ENCODE measurements at places on chromosomes 11 and 22.
A peak's percentile ranks its signal among the peaks of the same experiment; 100 is the strongest.

DNA sequence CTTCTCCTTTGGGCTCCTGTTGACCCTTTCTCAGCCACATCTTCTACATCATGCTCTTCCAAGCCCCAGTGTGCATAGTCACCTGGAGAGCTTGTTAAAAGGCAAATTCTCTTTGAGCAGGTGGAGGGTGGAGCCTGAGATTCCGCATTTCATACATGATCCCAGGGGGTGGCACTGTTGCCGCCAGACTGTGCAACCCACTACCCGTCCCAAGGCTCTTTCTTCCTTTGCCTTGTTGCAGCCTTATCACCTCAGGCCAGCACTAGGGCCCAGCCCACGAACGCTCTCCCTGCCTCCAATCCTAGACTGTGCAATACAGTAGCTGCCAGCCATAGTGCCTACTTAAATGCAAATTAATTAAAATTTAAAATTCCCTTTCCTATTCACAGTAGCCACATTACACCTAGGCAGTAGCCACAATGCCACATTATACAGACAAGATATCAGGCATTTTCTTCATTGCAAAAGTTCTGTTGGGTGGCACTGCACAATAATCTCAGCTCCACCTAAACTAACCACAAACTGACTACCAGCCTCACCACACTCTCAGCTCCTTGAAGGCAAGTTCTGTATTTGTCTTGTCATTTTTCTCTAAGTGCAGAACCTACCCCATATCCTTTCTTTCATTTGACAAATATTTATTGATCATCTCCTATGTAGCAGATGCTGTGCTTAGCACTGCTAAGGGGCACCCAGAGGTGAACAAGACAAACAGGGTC, 4.6 kb upstream of the KCNJ5 start:
- DNase-seq: no peak

DNA sequence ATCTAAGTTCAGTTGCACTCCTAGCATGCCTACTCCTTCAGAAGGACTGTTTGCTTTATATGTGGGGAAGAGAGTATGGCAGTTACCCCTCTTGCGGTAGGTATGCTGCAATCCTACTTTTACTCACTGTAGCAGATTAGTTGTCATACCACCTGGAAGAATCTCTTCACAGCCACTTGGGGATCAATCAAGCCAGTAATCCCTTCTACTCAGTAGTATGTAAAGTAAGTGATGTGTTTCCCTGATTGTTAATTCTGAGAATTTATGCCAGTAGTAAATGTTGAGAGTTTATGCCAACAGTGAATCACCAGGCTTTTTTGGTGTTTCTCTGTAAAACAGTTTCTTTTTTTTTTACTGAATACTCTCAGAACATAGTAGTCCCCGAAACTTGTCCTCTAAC, 34.4 kb downstream of the PRMT3 start:
- DNase-seq: no peak

DNA sequence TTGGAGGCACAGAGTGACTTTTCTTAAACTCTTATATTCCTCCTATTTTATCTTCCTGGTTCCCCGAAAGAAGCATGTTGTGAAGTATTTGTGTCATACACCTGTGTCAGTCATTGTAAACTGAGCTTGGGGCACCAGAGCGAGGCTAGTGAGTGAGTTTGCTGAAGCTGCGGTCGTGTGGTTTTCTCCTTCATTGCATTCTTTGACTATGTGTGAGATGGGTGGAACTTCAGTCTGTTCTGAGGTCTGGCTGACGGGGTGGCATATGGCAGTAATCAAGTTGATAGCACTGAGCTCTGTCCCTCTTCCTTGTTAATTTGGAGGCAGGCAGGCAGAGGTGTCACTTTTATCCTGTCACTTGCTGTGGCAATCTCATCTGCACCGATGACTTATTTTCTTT, 4.2 kb downstream of the VPS26B start:
- no peak for DNase-seq

DNA sequence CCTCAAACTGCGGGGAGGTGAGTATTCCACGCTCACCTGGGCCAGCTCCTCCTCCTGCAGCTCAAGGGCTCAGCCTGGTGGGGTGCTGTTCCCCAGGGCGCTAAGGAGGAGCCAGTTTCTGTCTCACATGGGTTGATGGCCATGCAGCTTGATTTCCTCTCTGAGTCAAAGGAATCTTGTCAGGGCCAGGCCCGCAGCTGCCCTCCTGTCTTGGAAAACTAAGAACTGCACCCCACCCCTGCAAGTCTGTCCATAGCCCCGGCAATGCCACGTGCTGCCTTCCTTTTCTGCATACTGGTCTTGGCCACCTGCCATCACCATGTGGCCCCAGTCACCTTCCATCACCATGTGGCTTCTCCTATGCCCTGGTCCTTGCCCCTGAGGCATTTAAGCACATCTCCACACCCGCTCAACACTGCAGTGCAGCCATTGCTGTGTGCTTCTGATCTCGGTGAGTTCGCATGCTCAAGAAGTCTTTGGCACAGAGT, 35.2 kb upstream of the CLDN5 start:
- DNase-seq: no peak

GRCh38 chr22:43883012-43883661, 8.7 kb downstream of the PNPLA5 start:
- DNase-seq: no peak

DNA sequence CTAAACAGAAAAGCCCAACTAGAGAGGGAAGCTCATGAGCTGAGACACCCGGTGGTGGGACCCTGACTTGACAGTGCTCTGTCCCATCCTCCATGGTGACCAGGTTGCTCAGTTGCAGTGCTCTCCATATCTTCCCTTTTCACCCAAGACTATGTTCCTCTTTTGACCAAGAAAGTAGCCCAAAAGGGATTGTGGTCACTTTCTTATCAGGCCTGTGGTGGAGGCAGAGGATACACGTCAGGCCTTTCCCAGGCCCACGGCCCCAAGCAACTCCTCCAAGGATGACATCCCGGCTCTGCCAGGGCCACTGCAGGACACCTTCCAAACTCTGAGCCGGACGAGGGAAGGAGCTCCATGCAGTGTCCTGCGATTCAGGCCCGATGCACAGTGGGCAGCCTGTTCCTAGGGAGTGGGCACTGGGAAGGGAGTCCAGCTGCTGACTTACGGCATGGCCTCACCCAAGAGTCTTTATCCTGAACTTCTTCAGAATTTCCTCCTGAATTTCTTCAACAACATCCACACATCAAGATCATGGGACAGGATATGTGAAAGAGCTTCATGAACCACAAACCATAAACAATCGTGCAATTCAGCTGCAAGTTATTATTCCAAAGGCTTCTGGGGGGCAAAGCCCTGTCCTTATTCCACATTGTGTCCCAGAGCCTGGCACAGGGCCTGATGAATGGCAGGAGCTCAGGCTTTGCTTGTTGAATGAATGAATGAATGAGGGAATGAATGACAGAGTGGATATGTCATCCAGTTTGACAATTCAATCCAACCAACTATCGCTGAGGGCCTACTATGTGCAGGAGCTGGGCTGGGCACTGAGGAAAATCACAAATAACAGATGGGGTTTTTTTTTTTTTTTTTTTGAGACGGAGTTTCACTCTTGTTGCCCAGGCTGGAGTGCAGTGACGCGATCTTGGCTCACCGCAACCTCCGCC, 36.0 kb upstream of the MYH9 start:
- DNase-seq: no peak

DNA sequence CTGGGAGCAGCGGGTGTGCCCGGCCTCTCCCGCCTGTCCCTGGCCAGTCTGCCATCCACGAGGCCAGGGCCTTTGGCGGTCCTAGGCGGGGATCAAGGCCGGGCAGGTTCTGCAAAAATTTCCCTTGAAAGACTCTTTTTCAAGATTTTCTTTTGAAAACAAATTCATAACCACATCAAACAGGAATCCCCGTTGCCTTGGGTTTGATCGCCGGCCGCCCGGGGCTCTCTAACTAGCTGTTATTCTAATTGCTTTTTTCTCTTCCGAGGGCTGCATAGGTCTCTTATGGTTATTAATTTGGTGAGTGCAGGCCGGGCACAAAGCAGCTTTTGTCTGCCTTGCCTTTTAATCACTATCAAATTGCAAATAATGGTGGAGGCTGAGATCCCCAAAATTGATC, 42.0 kb downstream of the CDKN1C start:
- no peak for DNase-seq

- no peak for DNase-seq
Measured at GRCh38 chr11:5269715-5270147, at the start of gene HBE1. TSS of gene HBE1 (minus strand) at chr11:5269945. CDS start at chr11:5269890, 55 bp downstream.

DNA sequence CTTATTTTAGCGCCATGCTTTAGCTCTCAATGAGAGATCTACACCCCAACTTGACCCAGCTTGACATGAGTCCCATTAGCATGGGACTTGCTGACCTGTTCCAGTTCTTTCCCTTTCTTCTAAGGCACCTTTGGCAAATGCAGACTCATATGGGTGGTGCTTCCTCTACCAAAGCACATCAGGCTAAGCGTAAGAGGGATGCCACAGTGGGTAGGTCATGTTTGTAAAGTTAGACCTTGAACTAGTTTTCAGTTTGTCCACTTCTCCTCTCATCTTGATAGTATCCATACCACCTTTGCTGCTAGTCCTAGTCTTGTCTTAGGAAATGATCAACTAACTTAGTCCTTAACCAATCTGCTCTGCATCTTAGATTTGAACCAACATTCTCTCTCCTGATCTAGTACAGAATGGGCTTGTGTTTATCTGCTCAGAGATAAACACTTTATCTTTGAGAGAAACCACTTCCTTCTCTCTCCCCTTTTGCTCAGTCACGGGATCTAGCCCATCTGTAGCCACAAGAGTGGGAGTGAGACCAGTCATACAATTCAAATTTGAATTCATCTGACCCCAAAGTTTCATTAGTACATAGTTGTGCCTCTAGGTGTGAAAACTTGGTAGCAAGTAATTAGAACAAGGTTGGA, 72.1 kb upstream of the CD44 start:
- DNase-seq: no peak

DNA sequence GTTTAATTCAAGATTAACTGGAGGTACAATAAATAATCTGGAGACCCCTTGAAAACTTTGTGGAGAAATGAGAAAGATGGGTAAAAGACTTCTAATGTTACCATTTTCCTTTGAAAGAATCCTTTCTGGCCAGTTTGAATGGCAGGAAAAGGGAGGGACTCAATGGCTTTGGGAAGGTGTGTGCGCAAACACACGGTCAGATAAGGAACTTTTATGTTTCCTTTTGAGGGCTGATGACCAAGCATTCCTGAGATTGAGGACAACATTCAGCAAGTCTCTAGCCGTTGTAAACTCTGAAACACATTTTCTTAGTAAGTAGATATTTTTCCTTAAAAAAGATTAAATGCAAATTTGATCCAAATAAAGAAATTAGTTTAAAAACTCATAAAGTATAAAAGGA, 909.7 kb upstream of the TENM4 start:
- no peak for DNase-seq

DNA sequence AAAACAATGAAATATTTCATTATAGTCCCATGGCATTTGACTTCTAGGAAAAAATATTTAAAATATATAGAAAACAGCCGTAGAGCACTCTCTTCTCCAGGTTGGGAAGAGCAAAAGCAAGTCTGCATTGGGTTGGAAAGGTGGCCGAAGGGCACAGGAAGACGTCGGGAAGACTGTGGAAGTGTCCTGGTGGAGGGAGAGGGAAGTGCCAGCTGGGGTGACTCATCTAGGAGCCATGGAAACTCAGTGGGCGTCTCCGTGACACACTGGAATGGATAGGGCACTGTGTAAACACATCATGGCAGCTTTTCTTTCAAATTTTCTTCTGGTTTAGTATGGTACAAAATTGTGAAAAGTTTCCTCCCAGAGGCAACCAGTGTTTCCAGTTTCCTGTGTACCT, 12.7 kb downstream of the GTPBP1 start:
- peak; percentile 85 for DNase-seq

GRCh38 chr22:17131686-17132085, 10.5 kb upstream of the TMEM121B start:
- DNase-seq: no peak

DNA sequence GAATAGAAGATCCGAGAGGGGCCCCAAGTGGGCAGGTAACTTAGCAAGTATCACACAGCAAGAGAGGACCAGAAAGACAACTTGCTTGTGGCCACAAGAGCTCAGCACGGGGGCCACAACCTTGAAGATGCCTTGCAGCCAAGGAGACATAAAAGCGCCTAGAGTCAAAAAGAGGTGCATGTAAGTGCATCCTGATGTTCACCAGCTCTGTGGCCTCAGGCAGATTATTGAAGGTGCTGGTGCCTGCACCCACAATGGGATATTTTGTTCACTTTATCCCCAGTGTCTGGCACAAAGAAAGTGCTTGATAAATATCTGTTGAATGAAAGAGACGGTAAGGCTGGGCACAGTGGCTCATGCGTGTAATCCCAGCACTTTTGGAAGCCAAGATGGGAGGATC, 106.0 kb upstream of the ASPHD2 start:
- no peak for DNase-seq

DNA sequence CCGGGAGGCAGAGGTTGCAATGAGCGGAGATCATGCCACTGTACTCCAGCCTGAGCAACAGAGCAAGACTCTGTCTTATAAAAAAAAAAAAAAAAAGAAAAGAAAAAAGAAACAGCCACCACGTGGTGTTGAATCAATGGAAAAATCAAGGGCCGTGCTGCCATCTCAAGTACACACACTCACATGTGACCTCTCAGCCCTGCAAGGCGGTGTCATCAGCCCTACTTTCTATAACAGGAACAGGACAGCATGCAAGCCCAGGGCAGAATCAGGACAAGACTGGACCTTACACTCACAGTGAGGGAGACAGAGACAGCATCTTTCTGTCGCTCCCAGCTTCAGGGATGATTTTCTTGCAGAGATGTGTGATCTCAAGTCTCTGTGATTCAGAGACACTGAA, 179.6 kb downstream of the MPPED1 start:
- DNase-seq: no peak

- DNase-seq: peak; percentile 55
Measured at GRCh38 chr11:1741741-1742140, 8.7 kb downstream of the IFITM10 start.

- no peak for DNase-seq
Measured at GRCh38 chr11:117884994-117885393, 8.5 kb upstream of the FXYD6 start.

GRCh38 chr11:126468102-126468521, 112.6 kb downstream of the ST3GAL4 start:
- DNase-seq: peak; percentile 36

DNA sequence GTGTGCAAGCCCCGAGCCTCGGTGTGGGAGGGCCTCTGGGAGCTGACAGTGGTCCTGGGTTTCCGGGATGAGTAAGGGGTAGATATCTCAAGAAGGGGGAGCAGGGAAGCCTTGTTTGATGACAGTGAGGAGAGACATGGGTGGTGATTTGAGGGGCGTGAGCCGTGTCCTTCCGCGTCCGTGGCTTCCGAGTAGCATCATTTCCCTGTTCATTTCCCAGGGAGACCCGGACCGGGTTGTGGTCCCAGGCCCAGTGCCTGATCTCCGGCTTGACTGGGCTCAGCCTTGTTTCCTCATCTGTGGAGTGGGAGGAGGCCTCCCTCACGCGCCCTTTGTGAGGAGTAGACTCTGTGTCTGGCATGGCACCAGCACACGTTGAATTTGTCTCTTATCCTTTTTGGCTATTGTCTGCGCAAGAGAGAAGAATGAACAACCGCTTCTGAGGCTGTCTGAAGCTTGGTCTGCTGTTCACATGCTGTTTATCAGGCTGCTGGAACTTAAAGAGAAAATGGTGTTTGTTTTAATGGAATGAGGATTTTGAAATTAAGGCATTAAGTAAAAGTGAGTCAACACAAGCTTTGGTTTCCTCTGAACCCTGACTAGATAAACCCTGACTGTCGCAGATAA, 348.5 kb downstream of the TBC1D22A start:
- DNase-seq: peak; percentile 33

- no peak for DNase-seq
Measured at GRCh38 chr11:68146704-68147474, 25.7 kb upstream of the CHKA start.

- no peak for DNase-seq
Measured at GRCh38 chr11:121762820-121763219, 310.1 kb upstream of the SORL1-AS1 start.

- peak; percentile 54 for DNase-seq
Measured at GRCh38 chr11:62137881-62138629, 14.2 kb downstream of the INCENP start.
